ENCODE measurements at places on chromosomes 3 and 15.
A peak's percentile ranks its signal among the peaks of the same experiment; 100 is the strongest.

- peak; percentile 93 for DNase-seq
Observed at GRCh38 chr3:42096796-42097565, 5.8 kb downstream of the TRAK1 start.

- DNase-seq: no peak
Observed at GRCh38 chr3:143269741-143270140, 150.2 kb downstream of the CHST2 start.

GRCh38 chr15:58410353-58410752 lies 21.4 kb upstream of the LIPC start:
- peak; percentile 43 for DNase-seq

DNA sequence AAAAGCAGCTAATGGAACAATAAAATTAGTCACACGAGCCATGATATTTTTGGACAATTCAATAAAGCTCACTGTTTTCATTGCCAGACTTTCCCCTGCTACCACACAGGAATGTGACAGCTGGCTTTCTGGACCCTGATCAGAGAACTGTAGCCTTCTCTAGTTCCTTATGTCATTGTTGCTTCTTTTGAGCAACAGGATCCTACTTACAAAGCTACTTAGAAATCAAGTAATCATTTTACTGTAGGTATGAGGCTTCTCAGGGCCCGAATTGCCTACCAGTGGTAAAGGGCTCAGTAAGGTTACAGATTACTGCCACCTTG lies 94.3 kb upstream of the AADACL2 start:
- peak; percentile 13 for DNase-seq

GRCh38 chr15:29669823-29670222 lies 152.4 kb downstream of the TJP1 start:
- peak; percentile 45 for DNase-seq

- peak; percentile 2 for DNase-seq
Observed at GRCh38 chr3:132145833-132146232, 111.0 kb upstream of the CPNE4 start.

DNA sequence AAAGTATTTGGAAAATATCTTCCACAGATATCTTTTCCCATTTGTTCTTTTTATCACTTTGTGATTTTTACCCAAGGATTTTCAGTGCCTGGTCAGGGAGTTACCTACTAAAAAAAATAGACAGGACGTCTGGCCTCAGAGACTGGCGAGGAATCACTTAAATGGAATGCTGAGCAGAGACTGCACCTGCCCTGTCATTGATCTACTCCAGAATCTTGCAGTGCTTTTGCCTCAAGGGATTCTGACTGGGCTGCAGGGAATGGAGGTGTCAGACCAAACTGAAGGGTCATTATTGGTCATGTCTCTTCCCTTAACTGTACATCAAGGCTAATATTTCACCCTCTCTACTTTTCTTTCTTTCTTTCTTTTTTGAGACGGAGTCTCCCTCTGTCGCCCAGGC lies 12.1 kb upstream of the RYR3 start:
- no peak for DNase-seq

DNA sequence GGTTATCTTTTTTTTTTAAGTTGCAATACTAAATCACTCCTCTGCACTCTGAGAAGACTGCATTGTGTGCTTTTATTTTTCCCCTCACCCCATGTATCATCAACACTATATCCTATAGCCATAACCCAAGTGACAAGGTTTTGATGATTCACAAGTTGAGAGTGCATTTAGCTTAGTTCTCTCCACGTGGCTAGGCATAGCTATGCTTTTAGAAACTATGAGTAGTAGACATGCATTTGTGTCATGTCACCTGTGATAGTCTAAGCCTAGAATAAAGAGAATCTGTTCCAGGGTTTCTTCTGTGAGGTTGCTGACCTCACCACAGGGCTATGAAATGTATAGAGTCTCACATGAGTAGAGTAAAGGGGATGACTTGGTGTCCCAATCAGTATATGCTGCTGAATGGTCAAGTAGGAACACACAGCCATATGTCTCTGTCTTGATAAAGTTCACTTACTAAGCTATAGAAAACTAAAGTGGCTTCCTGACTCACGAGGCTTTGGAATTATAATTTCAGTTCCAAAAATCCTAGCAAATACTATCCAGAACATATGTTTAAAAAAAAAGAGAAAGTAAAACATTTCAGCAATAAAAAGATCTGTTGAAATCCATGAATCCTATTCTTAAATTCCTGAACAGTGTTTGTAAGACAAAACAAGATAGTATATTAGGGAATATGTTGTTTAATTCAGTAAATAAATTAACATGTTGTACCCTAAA lies 206.3 kb downstream of the LSAMP start:
- peak; percentile 39 for DNase-seq

DNA sequence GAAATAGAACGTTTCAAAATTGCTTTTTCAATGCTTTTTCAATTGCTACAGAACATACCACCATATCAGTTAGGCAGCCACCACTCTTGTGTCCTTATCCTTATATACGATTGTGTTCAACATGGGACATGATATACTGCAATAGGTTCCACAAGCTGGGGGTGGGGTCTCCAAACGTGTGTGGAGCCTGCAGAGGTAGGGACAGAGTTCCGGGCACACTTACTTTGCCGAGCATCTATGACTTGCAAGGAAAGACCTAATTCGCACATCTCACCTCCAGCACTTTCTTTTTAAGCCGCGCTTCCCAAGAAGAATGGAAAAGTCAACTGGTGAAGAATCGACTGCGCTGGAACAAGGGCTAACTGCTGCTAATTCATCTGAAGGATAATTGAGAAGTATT lies 39.6 kb upstream of the SFMBT1 start:
- DNase-seq: no peak

DNA sequence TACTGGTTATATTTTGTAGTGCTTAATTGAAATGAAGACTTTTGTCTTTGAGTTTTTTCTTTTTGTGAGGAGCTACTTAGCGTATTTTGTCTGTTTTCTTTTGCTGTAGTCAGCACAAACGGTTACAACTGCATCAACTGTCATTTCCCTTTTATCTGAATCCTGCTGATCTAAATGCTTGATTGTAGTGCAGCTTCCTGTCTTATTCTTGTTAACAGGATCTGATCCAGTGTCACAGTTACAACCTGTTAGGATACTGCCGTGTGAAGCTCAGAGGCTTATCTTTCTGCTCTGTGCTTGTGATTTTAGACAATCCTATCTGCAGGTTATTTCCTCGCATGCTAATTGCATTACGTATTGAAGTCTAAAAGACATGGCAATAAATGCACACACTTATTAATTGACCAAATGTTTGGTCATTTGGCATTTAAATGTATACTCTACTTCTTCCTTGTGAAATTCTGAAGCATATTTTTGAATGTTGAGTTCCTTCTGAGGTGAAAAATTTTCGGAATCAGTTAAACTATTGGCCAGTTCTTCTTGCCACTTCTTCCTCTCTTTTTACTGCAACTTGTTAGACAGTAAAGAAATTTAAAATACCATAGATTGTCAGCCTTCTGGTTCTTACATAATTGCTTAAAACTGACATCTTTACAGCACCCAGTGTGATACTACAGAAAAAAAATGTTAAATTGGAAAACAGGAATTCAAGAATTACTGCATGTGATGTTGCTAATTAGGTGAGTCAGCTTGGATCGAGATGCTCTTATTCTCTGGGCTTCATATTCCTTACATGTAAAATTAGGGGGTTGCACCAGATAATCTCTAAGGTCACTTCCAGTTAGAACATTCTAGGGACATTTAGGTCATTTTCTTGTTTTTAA lies 168.2 kb downstream of the MBNL1 start:
- peak; percentile 27 for DNase-seq

DNA sequence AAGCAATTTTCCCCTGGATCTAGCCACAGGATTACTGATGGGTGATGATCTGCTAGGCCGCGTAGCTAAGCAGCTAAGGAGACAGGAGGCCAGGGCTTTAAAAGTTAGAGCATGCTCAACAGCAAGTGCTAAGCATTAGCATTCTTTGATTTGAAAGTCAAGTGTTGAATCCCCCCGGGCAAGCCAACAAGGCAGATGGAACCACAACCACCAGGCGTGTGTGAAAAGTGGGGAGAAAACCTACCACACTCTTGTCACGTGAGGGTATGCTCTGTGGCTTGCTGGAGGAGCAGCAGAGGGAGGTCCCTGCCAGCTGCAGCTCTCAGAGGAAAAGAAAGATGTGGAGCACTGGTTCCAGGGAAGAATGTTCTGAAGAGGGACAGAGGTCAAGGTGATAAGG lies 20.9 kb downstream of the SLC51A start:
- no peak for DNase-seq

DNA sequence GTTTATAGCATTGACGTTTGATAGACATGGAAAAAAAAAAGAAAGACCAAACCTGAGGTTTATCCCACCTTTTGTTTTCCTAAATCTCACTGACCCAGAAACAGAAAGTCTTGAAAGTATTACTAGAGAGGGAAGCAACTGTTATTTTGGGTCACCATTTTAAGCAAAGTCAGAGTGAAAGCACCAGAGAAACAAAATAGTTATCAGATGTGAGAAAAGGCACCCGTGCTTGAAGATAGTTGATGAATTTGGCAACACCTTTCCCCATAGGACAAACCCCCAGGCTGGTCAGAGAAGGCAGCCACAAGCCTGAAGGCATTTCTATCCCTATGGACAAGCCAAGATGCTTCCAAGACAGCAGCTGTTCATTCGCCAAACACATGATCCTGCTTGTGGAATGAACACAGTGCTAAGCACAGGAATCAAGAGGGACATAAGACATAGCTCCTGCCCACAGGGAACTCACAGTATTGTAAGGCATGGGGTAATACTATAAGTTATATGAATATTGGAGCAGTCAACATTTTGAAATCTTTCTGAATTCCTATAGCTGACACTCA lies 170.9 kb downstream of the ERC2 start:
- no peak for DNase-seq

GRCh38 chr15:85474700-85475316 lies 94.4 kb downstream of the AKAP13 start:
- no peak for DNase-seq

DNA sequence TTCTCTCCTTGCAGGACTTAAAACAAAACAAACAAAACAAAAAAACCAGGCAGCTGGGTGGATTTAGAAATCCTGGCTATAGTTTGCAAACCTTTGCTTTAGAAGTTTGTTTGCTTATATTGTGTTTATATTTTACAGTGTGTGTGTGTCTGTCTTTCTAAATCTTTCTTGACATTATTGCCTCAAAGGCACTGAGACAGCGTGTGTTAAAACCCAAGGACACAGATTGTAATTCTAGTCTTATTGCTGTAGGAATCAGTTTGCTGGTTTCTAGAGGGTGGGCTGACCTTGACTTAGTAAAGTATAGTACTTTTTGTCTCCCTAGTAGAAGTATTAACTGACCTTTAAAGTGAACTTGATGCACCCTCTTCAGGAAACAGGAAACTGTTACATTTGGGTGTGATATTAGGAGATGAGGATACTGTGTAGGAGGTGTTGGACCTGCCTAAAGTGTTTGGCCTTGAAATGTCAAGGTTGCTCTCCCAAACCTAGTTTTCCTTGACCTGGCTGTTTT lies 71.0 kb downstream of the TCF12 start:
- DNase-seq: no peak

DNA sequence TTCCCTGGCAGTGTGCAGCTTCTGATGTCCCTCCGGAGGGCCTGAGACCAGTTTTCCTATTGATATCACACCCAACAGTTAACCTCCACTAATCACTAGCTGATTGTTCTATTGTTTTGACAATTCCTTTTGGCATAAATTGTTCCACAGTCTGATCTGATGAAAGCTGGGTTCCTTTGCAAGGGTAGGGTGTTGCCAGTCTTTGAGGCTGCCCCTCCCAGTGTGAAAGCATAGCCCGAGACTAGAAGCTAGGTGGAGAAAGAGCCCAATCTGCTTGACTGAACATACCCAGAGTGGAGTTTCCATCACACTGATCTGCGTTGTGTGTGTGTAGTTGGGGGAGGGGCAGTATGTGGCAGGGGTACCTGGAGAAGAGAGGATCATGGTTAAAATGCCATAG lies 10.3 kb upstream of the PRICKLE2 start:
- no peak for DNase-seq

DNA sequence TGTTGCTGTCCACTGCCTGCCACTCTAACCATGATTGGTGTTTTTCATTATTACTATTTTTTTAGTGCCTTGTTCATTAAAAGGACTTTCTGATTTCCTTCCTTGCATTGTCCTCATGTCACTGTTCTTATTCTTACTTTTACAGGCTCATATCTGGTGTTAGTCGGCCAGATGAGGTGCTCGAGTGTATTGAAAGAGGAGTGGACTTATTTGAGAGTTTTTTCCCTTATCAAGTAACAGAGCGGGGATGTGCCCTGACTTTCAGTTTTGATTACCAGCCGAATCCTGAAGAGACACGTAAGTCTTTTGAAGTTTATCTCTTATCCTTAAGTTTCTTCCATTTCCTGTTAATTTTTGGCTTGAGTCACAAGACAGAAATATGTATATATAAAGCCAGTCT lies 23.2 kb downstream of the QTRT2 start:
- no peak for DNase-seq

- peak; percentile 97 for DNase-seq
Observed at GRCh38 chr15:89051875-89052274, 36.4 kb upstream of the ABHD2 start.

DNA sequence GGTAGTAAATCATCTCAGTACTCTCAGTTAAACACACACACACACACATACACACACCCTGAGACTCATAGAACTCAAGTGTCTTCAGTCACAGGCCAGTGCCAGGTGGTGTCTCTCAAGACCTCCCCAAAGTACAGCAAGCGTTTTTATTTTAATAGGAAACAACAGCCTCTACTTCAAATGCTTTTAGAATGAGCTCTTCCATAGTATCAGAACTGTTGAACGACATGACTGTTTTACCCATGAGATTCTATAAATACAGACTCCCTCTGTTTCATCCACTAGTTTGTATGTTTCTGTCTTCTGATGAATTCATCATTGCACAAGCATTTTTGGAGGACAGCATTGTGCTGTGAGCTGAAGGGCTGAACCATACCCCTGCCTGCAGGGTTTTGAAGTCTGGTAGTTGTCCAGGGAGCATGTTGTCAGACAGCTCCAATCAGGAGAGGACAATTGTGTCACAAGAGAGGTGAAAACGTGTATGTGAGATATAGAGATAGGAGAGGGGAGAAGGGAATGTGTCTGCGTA lies 201.0 kb upstream of the BCL6 start:
- DNase-seq: peak; percentile 62

GRCh38 chr3:98553753-98554152 lies 22.0 kb downstream of the GPR15 start:
- DNase-seq: no peak

All from fibroblast of upper back skin (primary cell).